Bronchial smooth muscle cell (primary cell): ENCODE measurements at places on chromosomes 16 and 17. TPM values are rescaled to one million over a fixed set of nuclear protein-coding genes. Genes with fewer than 3 reads are reported as not detected.

The ALDH3A2 gene
- total RNA-seq = 30.7 and 45.4 TPM in 2 replicates

The MRC2 gene
- 210 and 386 TPM in 2 replicates for total RNA-seq

The KRT40 gene
- not detected in 2 replicates for total RNA-seq

The PTGES3L gene
- 0.16 TPM in 1 of 2 replicates, not detected in the other for total RNA-seq

The HOXB6 gene
- total RNA-seq = 1.5 and 3.2 TPM in 2 replicates

The ACSM2B gene
- not detected in 2 replicates for total RNA-seq

The TOX3 gene
- total RNA-seq = not detected in 2 replicates

The KRTAP9-2 gene
- not detected in 2 replicates for total RNA-seq

The SLC5A2 gene
- under 0.01 TPM in 2 replicates for total RNA-seq

The RTN4RL1 gene
- 0.43 and 0.47 TPM in 2 replicates for total RNA-seq

The NPIPB2 gene
- total RNA-seq = 4.6 and 6.1 TPM in 2 replicates

The AATF gene
- total RNA-seq = 26.6 and 37.2 TPM in 2 replicates

The C16orf82 gene
- total RNA-seq = not detected in 2 replicates

The SLC5A11 gene
- total RNA-seq = not detected in 2 replicates

The KRT31 gene
- not detected in 2 replicates for total RNA-seq

The CCDC200 gene
- 0.16 TPM in 1 of 2 replicates, not detected in the other for total RNA-seq

The TMEM186 gene
- 4.6 and 5.8 TPM in 2 replicates for total RNA-seq

The TBC1D3 gene
- total RNA-seq = not detected in 2 replicates

The CCL8 gene
- total RNA-seq = not detected in 2 replicates

The TERB1 gene
- under 0.01 and 0.09 TPM in 2 replicates for total RNA-seq

The P2RX1 gene
- total RNA-seq = not detected in 2 replicates

The TM4SF5 gene
- not detected in 2 replicates for total RNA-seq

The ARL4D gene
- 14.5 and 14.9 TPM in 2 replicates for total RNA-seq

The PIK3R6 gene
- total RNA-seq = not detected in 2 replicates

The CRHR1 gene
- total RNA-seq = not detected in 2 replicates

The ATP6V0A1 gene
- total RNA-seq = 59.4 and 63.2 TPM in 2 replicates

The FLYWCH2 gene
- total RNA-seq = 47.5 and 62.6 TPM in 2 replicates

The SEZ6L2 gene
- total RNA-seq = 5.5 and 7.5 TPM in 2 replicates

The LRRC37A gene
- total RNA-seq = 0.95 and 1.7 TPM in 2 replicates

The SMARCE1 gene
- total RNA-seq = 89.4 and 93.0 TPM in 2 replicates
